ENCODE measurements at places on chromosomes 5 and 9. TPM values are rescaled to one million over a fixed set of nuclear protein-coding genes. Genes with fewer than 3 reads are reported as not detected.

DNA sequence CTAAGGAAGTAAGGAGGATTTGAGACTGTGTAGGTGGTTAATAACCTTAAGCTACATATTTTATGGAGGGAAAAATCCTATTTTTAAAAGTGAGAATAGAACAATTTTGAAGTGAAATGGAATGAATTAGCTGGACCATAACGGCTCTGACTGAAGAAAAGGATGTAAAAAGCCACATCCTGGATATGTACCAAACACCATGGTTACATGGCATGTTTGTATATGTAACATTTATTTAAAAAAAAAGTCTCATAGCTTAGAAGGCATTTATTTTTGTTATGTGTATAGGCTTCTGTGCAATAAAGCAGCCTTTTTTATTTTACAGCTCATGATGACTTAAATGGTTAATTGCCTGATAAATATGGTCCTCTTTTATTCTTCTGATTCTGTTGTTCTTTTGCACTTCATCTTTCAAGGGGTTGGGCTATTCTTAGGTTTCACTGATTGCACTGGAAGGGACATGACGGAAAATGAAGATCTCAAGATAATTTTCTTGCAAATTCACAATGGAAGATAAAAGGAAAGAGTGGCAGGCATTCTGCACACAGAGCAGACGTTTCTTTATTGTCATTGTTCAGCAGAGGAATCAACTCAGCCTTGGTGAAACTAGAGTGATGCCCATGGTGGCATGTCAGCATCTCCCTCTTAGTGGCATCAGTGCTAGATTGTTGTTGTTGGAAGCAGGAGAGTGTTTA, 63.1 kb downstream of the DOCK8 start:
- DNase-seq, result no peak

DNA sequence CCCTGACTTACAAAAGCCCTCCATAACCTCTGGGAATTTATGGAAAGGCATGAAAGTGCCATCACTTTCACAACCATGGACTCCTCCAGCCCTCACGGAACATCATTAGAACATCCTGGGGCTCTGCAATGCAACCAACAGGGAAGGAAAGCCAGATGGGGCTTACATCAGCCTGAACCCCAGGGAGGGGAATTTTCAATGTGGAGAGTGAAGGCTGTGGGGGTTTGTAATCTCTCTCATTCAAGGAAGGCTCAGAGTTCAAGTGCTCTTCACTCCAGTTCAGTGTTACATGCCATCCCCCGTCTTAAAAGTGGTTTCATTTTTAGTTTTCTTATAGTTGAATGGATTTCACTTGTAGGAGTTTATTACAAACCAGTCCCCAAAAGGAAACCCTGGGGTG, 5.7 kb downstream of the SPRY4 start:
- DNase-seq, result no peak

DNA sequence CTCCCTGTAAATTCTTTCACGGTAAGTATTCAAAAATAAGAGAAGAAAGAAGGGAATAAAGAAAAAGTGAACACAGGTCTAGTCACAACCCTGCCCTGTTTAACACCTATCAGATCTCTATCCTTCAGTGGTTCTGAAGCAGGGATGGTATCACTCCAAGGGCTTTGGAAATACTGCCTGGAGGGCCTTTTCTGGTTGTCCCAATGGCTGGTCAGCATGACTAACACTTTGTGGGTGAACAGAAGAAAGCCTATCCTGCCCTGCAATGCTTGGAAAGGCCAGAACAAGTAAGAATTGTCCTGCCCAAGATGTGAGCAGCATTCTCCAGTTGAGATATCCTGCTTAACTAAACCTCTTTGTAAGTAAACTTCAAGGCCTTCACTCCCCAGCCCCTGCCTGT, 124.9 kb downstream of the TMEM167A start:
- no peak for DNase-seq

- DNase-seq, result no peak
Observed at GRCh38 chr5:163339148-163339547, 98.2 kb upstream of the CCNG1 start.

DNA sequence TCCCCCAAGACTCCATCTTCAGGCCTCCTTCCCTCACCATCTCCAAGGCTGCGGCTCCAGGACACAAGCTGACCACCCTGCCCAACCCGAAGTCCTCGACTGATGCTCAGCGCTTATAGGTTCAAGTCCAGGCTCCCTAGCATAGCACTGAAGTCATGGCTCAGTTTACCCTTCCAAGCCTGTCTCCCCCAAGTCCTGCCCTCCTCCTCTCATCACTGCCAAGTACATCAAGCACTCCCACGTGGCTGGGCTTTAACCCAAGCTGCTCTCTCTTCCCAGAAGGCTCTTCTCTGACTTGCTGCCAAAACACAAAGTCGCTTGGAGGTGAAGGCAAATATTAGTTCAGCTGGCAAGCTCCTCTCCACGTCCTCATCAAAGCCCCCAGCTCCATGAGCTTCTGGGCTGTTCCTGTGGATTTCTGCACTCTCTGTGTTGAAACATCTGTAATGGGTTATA, 22.1 kb upstream of the MARCHF6 start:
- DNase-seq, result no peak

GRCh38 chr5:73766902-73767301, 140.9 kb downstream of the ARHGEF28 start:
- no peak for DNase-seq

The SVEP1 gene
- total RNA-seq, result 166 TPM

The LHX6 gene
- 13.3 TPM for total RNA-seq

The NR5A1 gene
- not detected for total RNA-seq
